ENCODE measurements at places on chromosomes 6 and 20. TPM values are rescaled to one million over a fixed set of nuclear protein-coding genes. Genes with fewer than 3 reads are reported as not detected.
A peak's percentile ranks its signal among the peaks of the same experiment; 100 is the strongest.

The IL17A gene
- total RNA-seq: not detected

The KCNK16 gene
- not detected for total RNA-seq

The PTCHD4 gene
- total RNA-seq: 3.1 TPM

The PBOV1 gene
- not detected for total RNA-seq

The POPDC3 gene
- total RNA-seq: 2.1 TPM

The GPR6 gene
- not detected for total RNA-seq

The FAM209B gene
- not detected for total RNA-seq

The NINL gene
- 11.8 TPM for total RNA-seq

The BEND3 gene
- 6.8 TPM for total RNA-seq

The OPRM1 gene
- total RNA-seq: not detected

The HSPA1B gene
- total RNA-seq: 197 TPM

DNA sequence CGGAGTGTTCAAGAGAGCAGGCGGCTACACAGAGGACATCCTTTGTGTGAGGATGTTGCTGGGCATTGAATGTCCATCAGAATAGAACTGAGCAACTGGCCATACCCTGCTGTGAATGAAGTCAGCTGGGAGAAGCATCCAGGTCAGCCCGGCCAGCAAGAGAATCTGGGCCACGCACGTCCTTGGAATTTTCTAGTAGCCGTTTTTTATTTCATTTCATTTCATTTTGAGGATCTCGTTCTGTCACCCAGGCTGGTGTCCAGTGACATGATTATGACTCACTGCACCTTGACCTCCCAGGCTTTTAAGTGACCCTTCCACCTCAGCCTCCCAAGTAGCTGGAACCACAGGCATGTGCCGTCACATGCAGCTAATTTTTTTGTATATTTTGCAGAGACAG lies 97.9 kb downstream of the SSR1 start:
- peak; percentile 47 for DNase-seq

GRCh38 chr6:27503436-27504030 lies 30.6 kb upstream of the ZNF184 start:
- peak; percentile 67 for DNase-seq

DNA sequence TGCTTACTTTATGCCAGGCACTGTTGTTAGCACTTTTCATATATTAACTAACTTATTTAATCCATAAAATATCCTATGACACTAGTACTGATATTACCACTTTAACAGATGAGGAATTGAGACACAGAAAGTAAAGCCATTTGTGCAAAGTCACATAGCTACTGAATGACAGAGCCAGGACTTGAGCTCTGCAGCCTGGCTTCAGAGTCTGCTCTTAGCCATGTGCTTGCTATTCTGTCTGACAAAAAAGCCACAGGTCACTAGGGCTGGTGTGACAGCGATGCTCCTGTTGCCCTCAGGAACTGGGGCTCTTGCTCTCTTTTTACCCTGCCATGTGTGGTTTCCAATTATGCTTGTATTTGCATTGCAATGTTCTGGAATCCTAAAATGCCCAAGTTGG lies 44.7 kb upstream of the RNF8 start:
- no peak for DNase-seq

DNA sequence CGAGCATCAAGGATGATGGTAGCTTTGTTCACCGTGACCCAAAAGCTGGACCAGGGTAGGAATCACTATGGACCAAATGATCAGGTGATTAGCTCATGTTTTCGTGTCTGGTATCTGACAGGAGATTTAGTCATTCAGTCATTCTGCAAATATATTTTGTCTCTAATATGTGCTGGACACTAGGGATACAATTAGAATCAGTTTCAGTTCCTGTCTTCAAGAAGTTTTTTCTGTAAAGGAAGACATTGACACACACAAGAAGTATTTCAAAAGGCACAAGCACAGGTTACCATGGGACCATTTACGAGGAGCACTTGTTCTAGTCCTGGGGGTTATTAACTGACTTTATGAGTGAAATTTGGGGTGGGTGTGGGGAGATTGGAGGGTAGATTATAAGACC lies 244.9 kb downstream of the HIVEP2 start:
- DNase-seq: no peak

GRCh38 chr20:20743511-20744169 lies 31.2 kb upstream of the RALGAPA2 start:
- DNase-seq: peak; percentile 75

GRCh38 chr6:88780714-88781389 lies 182.6 kb downstream of the RNGTT start:
- peak; percentile 63 for DNase-seq

DNA sequence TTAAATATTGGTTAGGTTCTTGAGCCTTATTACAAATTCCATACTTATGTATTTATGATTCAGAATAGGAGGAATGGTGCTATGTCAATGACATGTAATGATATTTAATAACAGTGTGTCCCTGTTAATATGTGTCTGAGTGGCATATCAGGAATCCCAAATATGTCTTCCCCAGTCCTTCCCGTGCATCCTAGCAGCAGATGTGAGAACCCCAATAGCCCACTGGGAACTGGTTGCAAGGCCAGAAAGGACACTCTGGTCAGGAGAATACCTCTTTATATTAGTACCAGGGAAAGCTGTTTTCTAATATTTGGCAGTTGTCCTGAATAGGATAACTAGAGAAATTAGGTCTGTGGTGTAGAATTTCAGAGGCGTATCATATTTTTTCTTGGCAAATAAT lies 159.1 kb upstream of the PDE7B start:
- DNase-seq: no peak

- no peak for DNase-seq
These were observed 74.2 kb downstream of the ATXN1 start for GRCh38 chr6:16687045-16687444.

DNA sequence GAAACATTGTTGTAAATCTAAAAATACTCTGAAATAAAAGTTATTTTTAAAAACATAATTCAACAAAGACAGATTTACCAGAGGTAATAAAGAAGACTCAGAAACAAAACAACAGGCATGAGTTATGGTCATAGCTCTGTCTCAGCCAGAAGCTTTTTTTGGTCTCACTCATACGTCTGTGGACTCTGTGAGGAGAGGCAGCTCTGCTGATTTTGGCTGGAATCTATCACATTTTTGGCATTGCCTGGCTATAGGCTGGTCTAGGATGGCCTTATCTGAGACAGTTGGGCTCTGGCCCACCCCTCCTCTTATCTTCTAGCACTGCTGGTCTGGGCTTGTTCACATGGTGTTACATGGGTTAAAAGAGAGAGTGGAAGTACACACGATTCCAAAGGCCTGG lies 514.0 kb upstream of the BTBD3 start:
- no peak for DNase-seq

DNA sequence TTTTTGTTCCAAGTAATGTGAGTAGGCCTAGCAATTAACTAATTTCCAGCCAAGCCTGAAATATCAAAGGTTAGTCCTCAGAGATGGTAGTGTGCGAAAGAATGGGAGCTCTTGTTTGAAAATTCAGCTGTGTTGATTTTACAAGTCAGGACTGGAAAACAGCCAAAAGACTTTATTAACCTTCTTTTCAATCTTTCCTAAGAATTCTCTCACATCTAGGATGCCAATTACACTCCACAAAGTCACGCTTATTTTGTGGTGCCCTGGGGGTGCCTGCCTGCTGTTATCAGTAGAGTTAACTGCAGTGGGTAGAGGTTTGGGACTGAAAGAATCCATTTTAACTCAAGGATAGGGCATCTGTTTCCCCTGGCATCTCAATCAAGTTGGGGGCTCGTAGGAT lies 30.7 kb upstream of the MAP3K4 start:
- DNase-seq: peak; percentile 6

- peak; percentile 99 for DNase-seq
These were observed 68.9 kb upstream of the FAM184A start for GRCh38 chr6:119147101-119148053.

GRCh38 chr20:10504994-10505730 lies 70.1 kb downstream of the SLX4IP start:
- peak; percentile 92 for DNase-seq

- DNase-seq: peak; percentile 96
These were observed 127.9 kb upstream of the NAA20 start for GRCh38 chr20:19889011-19889953.

GRCh38 chr6:90080876-90081481 lies 186.7 kb downstream of the GJA10 start:
- no peak for DNase-seq

DNA sequence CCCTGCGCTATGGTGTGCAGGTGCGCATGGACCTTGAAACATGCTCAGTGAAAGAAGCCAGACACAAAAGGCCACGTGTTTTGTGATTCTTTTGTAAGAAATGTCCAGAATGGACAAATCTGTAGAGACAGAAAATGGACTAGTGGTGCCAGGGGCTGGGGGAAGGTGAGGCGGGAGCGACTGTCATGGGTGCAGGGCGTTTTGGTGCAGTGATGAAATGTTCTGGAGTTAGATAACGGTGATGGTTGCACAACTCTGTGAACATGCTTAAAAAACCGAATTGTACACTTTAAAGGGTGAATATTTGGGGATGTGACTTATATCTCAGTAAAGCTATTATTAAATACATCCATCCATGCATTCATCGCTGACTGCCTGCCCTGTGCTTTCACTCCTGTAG lies 31.7 kb upstream of the NTSR1 start:
- no peak for DNase-seq

DNA sequence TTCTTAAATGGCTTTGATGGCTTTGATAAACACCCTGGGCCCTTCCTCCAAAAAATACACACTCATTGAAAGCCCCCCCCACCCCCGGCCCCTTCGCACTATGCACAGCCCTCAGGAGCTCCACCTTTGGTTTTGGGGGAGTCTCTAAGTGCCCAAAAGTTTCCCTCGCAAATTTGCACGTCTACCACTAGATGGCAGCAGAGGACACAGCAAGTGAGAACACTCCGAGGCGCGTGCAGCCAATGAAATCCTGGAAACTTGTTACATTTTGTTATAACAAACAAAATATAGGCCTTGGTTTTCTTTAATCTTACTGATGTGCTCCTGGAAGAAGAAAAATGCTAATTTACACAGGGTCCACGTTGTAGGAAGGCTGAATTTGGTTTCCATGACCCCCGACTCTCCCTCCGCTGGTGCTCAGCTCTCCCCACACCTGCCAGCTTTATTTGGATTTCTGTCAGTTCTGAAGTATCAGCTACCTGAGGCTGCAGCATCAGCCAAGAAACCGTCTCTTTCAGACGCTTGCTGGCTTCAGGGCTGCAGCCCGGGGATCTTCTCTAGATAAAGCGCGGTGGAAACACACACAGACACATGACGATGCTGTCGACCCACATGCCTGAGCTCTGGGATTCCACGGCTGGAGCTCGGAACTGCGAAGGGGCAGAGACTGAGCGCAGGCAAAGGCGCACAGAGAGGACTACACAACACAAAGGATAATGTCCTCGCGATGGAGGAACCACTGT lies 148.3 kb upstream of the RPS6KA2 start:
- peak; percentile 60 for DNase-seq

- no peak for DNase-seq
These were observed 197.7 kb downstream of the SMOC2 start for GRCh38 chr6:168638468-168639271.

- peak; percentile 23 for DNase-seq
These were observed 186.3 kb downstream of the ADGB start for GRCh38 chr6:146785001-146785585.

- DNase-seq: peak; percentile 16
These were observed at the start of gene FRMD1 for GRCh38 chr6:168078943-168079405. TSS of gene FRMD1 (minus strand) at chr6:168079212. CDS start at chr6:168079094, 118 bp downstream.

GRCh38 chr6:108999428-108999827 lies 95.2 kb downstream of the SESN1 start:
- no peak for DNase-seq

DNA sequence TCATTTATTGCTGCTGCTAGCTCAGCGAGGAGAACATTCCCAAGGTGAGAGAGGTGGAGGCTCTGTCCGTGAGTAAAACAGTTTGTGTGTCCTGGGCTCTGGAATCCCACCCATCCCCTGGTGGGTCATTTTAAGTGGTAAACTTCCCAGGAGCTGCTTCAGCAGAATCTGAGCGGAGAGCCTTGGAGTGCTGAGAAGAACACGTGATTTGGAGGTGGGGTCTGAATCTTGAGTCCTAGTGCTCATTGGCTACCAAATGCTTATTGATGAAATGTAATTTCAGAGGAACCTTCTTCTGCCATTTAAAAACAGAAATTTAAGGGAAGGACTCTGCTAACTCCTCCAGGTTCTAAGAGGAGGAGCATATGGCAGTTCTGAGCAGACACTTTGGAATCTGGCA lies 132.4 kb downstream of the CDH26 start:
- no peak for DNase-seq

All from renal cortical epithelial cell (primary cell).